ENCODE measurements at places on chromosomes 12 and 14.

- no peak for DNase-seq
Observed at GRCh38 chr12:114266536-114266935, 139.4 kb downstream of the TBX5 start.

- DNase-seq = no peak
Observed at GRCh38 chr14:33390335-33390734, 451.7 kb downstream of the NPAS3 start.

DNA sequence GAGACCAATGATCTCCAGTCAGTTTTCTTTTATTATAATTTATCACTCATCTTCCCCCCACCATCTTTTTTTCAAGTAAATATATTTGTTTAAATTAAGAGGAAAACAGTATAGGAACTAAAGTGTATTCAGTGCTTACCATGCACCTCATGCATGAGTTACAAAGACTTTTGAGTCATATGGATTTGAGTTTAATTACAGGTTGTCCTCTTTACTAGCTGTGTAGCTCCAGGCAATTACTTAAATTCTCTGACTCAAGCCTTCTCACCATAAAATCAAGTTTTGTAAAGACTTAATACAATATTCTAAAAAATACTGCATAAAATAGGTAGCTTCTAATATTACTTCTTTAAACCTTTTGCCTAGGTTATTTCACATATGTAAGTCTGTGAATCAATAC is 251.3 kb downstream of the SLC16A7 start:
- no peak for DNase-seq

DNA sequence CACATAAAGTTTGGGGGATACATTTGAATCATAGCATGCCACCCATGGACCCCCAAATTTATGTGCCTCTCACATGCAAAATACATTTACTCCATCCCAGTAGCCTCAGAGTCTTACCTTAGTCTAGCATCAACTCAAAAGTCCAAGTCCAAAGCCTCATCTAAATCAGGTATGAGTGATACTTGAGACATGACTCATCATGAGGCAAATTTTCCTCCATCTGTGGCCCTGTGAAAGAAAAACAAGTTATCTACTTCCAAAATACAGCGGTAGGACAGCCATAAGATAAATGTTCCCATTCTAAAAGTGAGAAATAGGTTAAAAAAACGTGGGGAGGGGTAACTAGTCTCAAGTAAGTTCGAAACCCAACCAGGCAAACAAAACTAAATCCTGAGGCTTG is 444.2 kb downstream of the SNAPC1 start:
- DNase-seq = no peak

- no peak for DNase-seq
Observed at GRCh38 chr12:118319627-118320026, 53.1 kb downstream of the TAOK3 start.

DNA sequence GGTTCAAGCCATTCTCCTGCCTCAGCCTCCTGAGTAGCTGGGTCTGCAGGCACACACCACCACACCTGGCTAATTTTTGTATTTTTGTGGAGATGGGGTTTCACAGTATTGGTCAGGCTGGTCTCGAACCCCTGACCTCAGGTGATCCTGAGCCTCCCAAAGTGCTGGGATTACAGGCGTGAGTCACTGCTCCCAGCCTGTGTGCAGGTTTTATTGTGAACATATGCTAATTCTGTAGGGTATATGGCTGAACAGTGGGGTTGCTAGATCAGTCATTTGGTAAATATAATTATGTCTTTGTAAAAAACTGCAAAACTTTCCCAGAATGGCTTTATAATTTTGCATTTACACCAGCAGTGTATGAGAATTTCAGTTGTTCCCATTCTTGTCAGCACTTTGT is 85.9 kb downstream of the RCOR1 start:
- no peak for DNase-seq

DNA sequence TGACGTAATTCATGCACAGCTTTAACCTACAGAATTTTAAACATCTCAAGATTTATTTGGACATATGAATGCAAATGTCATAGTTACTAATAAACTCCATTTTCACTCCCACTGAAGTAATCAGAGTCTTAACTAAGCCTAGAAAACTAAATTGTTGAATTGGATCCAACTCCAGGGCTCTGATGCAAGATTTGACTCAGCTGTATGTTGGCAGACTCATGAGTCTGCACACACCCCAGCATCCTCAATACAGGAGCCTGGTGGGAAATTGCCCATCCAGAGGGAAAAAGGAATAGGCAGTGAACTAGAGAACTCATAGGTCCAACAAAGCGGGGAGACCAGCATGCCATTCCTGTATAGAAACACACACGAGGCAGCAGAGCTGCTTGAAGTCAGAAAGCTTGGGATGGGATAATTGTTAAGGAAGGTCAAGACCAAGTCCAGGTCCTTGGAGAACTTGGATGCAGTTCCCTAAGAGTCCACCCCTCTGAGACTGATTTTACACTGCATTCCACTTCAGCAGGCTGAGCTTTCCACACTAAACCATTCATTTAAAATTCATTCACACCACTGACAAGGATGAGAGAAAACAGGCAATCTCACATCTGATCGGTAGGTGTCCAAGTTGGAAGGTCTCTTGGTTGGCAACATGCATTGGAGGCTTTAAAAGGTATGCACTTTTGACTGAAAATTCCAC is 14.4 kb downstream of the TMTC1 start:
- DNase-seq = no peak

DNA sequence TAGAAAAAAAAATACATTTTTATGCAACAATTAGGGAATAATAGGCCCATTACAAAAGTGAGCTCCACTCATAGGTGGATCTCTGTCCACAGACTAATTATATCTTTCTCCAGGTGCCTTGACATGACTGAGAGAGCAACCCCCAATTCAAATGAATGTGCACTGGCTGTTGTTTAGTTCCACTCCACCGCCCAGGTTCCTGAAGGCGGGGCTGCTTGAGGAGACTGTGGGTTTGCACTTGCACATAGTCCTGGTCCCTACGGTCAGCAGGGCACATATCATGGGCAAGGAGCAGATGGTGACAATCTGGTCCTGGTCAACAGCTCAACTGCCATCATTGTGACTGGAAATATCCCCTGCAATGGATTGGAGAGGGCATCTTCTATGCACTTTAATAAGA is 195.6 kb upstream of the PWP1 start:
- no peak for DNase-seq

- no peak for DNase-seq
Observed at GRCh38 chr12:111242184-111242583, 126.7 kb downstream of the PHETA1 start.
